Stimulated activated CD4-positive, alpha-beta T cell treated with anti-CD3 and anti-CD28 coated beads, Interleukin-2, amount 100 ng/mL, for 48 hours (primary cell): ENCODE measurements at places on chromosomes 11 and 22.

DNA sequence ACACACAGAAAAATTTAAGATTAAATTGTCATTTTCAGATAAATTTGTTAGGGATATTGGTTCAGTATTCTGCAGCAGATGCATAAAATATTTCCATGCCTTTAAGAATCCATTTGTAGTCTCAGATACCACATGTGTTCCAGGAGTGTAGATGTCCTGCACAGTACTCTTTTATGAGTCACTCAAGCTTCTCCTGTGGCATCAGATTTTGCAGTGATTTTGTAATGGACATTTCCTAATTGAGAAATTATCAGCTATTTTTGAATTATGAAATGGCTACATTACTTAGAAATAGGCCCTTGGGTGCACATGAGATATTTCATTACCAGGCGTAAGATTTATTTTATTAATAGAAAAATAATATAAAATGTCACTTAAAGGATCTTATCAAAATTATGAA is 18.9 kb downstream of the MMP3 start:
- DNase-seq, result no peak

- DNase-seq, result peak; percentile 54
Observed at GRCh38 chr22:17777005-17777716, 2.9 kb upstream of the BID start.

DNA sequence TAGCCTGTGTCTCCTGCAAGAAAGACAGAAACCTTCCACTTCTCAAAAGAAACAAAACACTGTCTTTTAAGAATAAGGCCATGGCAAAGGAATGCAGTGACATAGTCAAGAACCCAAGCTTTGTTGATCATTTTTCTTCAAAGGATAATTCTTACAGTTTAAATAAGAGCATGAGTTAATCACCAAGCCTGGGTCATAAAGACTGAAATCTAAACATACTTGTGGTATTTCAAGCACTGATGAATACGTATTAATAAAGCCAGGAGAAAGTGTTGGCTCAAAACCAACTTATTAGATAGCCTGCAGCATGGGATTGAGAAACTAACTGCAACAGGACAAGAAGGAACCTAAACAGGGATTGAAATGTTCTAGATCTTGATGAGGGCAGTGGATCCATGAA is 143.3 kb upstream of the MTNR1B start:
- DNase-seq, result no peak

- no peak for DNase-seq
Observed at GRCh38 chr11:95567685-95568084, 221.9 kb downstream of the FAM76B start.

DNA sequence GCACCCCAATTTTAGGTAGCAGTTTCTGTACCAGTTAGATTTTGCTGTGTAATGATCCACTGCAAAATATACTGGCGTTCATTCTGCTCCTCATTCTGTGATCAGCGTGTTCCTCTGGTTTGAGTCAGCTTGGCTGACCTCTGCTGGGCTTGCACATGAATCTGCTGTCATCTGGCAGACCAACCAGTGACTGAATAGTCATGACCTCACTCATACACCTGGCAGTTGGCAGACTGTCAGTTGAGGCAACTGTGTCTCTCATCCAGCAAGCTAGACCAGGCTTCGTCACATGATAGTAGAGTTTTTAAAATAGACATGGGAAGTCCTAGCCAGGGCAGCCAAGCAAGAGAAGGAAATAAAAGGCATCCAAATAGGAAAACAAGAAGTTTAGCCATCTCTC is 316.3 kb upstream of the LARGE1 start:
- DNase-seq, result no peak

GRCh38 chr11:124751391-124751740 is 689 bp downstream of the VSIG2 start:
- no peak for DNase-seq

DNA sequence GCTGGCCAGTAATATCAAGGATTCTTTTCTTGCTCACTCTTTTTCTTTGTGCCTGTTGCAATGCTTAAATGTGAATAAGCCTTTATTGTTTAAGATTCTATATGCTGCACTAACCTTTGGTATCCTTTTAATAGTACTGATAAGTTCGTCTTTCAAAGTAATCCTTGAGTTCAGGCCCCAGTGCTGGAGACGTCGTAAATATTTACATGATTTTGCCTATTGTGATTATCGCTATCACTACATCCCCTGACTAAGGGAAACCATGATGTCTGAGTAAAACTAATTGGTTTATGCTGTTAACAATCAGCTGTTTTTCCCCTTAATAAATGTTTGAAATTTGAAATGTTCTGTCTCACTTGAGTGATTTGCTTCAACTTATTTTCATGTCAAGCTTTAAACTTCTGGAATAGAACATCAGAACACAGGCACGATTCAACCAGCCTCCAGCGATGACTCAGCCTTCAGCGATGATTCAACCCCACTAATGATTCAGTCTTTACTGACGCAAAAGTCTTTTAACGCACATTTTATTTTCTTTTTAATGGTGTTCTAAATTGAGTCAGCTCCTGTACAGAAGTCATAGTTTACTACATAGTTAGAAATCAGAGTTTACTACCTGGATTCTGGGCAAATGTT is 3.9 kb downstream of the HTATIP2 start:
- peak; percentile 56 for DNase-seq

- DNase-seq, result no peak
Observed at GRCh38 chr11:11973866-11974265, 34.6 kb downstream of the DKK3 start.

DNA sequence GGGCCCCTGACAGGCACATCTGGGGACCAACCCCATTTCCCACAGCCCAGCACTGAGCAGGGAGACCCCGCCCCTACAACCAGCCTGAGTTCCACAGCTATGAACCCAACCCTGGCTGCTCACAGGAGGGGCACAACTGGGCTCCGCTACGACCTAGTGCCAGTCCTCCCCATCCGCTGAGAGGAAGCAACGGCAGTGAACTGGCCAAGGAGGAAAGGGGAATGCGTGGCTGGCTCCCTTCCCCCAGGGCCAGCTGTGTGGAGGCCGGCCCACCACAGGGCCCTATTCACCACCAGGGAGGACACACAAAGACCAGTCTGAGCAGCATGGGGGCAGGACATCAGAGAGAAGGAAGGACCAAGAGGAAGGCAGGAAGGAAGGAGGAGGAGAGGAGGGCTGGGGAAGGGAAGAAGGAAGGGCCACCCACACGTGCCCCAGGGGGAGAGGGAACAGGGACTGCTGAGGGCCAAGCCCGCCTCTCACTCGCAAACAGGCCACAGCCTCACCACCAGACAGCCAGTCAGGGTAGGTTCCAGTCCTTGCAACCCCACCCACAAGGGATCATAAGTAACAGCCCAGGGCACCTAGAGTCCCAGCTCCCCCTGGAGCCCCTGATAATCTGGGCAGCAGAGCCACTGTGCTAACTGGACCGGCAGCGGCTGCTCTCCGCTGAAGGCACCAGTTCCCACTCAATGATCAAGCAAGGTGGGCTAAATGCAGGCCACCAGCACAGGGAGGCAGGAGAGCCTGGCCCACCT is 8.5 kb upstream of the GAL3ST1 start:
- no peak for DNase-seq

GRCh38 chr11:111364503-111364902 is 14.6 kb downstream of the POU2AF1 start:
- no peak for DNase-seq

DNA sequence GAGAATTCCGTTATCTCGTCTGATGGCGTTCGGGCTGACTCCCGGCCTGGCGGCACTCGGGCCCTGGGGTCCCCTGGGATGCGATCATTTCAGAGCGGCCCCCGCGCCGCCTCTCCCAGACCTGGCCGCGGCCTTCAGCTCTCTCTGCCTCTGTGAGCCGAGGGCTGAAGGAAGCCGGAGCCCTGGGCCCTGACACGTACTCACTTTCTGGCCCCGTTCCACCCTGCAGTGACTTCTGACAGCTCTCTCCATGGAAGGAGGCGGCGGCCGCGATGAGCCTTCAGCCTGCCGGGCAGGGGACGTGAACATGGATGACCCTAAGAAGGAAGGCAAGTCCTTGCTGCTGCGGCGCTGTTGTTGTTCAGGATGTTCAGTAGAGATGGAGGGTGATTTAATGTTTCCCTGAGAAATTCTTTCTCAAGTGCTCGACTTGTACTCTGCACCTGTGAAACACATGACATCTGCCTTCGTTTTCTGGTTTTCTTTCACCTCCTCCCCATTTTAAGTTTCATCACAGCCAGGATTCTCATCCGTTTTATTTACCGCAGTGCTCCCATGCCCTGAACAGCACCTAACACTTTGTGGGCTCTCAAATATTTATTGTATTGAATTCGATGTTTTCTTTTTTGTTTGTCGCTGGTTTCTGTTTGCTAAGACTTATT is 612 bp downstream of the GTSE1 start:
- no peak for DNase-seq

DNA sequence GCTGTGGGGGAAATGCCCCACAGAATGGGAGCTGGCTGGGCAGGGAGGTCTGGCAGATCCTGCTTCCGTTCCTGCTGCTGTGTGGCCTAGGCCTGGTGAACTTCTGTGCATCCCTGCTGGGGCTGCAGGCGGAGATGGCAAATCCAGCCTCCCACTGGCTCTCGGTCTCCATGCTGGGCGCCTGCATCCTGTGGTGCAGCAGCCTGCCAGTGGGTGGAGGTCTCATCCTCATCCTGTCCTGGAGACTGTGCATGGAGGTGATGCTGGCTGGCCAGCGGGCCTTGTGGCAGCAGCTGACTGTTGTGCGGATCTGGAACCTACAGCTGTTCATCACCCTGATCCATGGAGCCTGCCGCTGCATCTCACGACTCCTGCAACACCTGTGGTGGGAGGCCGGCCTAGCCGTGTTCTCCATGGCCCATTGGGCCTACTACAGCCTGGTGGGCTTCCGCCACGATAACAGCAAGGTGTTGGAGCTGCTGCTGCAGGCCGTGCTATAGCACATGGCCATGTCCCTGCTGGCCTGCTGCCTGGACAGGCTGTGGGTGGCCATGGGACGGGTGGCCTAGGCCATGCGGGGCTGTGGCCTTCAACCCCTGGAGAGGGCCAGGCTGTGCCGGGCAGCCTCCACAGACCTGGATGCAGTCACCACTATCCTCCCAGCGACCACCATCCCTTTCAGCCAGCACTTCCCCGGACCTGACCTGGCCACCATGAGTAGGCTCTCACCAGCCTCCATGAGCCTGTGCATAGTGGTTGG is 8.8 kb upstream of the RPL3 start:
- no peak for DNase-seq

- no peak for DNase-seq
Observed at GRCh38 chr11:79087961-79088318, 352.9 kb downstream of the TENM4 start.

DNA sequence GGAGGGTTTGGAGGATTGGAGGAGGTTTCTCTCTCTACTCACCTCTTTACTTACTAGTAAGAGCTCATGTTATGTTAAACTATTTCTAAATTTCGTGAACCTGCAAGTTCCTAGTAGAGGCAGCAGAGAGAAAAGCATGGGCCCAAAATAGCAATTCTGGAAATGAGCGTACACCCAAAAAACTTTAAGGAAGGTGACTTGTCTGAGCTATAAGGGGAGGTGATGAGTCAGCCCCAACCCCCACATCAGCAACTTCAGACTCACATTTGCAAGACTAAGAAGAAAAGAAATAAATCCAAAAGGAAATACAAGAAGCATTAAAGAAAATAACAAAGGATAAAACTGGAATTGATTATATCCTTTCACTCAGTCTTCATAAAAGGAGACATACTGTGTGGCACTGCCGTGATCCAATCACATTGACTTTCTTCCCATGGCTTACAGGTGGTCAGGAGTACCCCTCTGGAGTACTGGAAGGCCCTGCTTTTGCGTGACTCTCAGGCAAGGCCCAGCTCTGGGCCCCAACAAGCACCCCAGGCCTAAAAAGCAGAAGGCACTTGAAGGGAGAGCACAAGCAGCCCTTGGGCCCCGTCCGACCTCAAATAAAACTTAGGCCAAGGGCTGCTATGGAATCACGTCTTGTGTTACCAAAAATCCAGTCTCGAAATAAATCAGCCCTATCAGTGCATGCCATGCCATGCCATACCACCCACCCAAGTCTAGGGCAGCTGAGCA is 14.3 kb downstream of the PACSIN2 start:
- peak; percentile 40 for DNase-seq

- DNase-seq, result no peak
Observed at GRCh38 chr11:117724104-117724503, 72.9 kb downstream of the DSCAML1 start.

DNA sequence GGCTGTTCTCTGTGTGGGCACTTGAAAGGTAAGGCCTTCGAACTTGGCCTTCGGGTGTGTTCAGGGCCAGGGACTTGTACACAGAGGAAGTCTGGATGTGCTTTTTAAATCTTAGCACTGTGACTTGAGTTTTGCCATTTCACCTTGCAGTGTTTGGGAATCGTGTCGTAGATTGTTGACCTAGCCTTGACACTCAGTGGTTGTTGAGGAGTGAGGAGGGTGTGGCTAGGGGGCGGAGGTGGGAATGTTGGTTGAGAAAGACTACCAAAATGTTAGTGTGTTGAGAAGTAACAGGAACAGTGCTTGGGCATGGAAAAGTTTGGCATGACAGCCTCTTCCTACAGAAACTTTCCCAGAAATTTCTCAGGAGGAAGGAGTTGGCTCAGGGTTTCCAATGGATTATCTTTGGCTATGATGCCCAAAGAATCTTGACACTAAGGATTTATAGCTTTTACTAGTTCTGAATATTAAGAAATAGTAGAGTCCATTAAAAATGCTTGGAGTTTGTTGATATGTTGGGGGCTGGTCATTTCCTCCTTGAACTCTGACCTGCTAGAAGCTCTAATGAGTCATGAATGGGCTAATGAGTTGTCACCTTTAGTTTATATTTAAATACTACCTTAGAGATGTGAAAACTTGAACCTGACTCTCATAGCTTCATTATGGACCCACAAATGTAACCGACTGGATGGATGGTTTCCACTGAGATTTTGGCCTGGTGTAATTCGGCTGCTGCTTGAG is 40.6 kb downstream of the BARX2 start:
- no peak for DNase-seq

DNA sequence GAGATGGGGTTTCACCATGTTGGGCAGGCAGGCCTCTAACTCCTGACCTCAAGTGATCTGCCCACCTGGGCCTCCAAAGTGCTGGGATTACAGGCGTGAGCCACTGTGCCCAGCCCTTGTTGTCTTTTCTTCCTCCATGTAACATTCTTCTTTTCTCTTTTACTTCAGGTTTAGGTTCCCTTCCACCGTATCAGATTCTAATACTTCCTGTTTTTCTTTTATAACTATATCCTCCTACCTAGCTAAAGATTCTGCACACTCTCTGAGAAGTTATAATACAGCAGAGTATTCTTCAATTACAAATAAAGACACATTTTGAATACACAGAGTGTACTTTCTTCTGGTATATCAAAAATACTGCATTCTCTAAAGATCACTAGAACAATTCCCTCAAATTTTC is 33.2 kb upstream of the GAB2 start:
- DNase-seq, result no peak

DNA sequence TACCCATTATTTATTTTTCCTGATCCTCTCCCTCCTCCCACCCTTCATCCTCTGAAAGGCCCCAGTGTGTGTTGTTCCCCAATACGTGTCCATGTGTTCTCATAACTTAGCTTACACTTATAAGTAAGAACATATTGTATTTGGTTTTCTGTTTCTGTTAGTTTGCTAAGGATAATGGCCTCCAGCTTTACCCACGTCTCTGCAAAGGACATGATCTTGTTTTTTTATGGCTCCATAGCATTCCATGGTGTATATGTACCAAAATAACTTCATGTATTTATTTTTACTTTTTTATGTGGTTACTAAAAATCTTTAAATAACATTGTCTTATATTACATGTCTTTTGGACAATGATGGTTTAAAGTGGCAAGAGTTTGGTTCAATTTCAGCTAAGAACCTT is 15.2 kb downstream of the PDGFD start:
- DNase-seq, result no peak
